ENCODE measurements at places on chromosomes 3 and 15.

DNA sequence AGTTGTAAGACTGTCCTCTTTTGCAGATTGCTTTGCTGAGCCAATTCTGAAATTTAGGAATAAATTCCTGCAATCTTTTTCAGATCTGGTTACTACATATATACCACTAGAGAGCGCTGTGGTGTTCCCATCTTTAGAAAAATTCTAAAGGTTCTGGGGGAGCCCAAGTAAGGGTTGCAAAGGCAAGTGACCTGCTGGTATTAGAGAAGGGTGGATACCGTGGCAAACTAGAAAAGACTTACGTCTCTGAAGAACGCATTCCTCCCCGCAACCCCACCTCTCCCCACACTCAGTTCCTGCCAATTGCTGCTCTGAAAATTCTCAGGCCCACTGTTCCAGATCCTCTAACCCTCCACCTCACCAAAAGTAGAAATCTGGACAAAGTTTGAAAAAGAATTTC lies 48.5 kb downstream of the EFHB start:
- no peak for DNase-seq

- DNase-seq, result no peak
These were observed 92.0 kb downstream of the PRICKLE2 start for GRCh38 chr3:64133272-64133671.

GRCh38 chr3:70856414-70857162 lies 544.1 kb upstream of the MDFIC2 start:
- no peak for DNase-seq

- DNase-seq, result no peak
These were observed 21.9 kb downstream of the GABRA5 start for GRCh38 chr15:26888761-26889160.

DNA sequence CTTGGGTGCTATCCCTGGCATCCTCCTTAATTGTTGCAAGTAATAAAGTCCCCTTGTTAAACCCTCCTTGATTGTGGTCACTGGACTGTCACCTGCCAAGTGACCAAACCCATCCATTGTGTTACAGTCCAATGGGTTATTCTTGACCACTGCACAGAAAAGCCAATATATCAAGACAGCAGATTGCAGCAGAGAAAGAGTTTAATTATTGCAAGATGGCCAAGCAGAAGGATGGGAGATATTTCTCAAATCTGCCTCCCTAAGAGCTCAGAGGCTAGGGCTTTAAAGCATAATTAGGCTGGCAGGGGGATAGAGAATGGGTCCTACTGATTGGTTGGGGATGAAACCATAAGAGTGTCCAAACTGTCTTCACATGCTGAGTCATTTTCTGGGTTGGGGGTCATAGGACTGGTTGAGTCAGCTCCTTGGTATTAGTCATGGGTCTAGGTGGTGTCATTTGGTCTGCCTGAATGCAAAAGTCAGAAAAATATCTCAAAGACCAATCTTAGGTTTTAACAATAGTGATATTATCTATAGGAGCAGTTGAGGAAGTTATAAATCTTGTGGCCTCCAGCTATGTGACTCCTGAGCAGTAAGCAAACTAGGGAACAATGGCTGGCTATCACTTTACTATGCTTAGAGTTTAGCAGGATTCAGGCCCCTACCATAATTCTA lies 19.1 kb upstream of the XYLB start:
- DNase-seq, result no peak

GRCh38 chr3:32373844-32374243 lies 17.8 kb upstream of the CMTM7 start:
- no peak for DNase-seq

DNA sequence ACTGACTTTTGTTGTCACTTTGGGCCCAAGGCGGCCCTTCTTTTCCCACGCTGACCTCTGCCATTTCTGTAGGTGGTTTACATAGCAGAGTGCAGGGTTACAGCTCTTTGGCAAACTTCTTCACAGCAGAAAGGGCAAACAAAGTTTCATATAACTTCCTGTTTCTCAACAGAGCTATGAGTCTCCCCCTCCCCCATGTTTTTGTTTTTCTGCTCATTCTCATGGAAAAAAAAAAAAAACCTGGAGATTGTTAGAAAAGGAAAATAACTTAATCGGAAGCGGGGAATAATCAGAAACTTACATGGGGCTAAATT lies 342.0 kb upstream of the NR2F2 start:
- DNase-seq, result no peak

- no peak for DNase-seq
These were observed 287.6 kb downstream of the SOX2 start for GRCh38 chr3:181999314-181999713.

DNA sequence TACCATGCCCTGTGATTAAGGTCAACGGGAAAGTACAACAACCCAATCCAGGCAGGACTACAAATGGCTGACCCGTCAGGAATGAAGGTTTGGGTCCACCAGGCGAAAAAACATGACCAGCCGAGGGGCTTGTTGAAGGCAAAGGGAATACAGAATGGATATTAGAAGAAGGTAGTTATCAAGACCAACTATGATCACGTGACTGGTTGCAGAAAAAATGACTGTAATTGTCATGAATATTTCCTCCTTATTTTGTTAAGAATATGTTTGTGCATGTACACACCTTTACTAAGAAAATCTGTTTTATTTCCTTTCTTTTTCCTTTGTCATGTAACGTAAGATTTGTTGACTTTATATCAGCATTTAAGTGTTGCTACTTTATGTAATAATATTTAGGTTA lies 22.9 kb upstream of the OSBPL11 start:
- DNase-seq, result no peak

DNA sequence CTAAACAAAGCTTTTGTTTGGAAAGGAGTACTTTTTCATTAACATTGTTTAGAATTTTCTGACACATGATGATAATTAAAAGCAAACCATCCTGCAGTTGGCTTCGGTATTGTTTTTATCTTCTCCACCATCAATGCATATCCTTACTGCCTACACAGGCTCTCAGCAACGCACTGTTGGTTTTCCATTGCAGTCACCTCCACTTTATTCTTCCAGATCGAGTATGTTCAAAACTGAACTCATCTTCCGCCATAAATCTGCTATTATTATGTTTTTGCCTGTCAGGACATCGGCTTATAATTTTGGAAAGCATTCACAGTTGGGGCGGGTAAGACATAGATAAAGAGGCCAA lies 589 bp upstream of the SENP5 start:
- no peak for DNase-seq

DNA sequence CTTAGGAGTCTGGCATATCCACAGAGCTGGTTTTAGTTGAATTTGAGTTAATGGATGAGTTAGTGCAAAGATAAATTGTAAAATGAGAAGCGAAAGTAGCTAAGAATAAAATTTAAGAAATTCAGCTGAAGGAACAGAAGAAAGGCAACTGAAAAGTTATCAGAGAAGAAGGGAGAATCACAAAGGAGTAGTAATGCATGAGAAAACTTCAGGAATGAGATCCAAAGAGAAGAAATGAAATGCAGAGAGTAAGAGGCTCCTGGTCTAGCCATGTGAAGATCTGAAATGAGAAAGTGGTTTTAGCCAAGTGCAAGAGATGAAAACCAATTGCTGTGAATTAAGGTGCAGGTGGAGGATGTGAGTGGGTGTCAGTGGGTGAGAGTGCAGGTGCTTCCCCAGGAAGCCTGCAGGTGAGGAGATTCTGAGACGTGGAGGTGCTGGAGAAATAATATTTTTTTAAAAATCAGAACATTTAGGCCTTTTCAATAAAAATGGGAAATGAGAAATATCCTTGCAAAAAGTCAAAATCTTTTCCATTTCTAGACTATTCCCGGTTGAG lies 18.5 kb downstream of the KBTBD8 start:
- DNase-seq, result no peak

DNA sequence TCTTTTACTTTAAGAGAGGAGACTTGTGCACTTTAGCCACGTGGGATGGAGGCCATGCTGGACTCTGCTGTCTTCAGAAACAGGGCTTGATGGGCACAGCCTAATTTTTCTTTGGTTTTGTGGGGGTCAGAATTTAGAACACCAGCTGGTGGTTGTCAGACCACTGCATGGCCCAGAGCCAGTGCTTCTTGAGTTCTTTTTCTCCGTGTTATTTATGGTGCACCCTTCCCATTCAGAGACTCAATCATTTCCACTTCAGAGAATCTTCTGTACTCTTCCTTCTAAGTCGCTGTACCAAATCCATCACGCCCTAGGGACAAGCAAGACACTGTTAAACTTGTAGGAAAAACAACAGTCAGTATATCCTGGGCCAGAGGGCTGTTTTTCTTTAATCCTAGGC lies 20.1 kb downstream of the PRR23A start:
- no peak for DNase-seq

- no peak for DNase-seq
These were observed 220.5 kb upstream of the LRRN1 start for GRCh38 chr3:3578718-3579117.

GRCh38 chr15:101121511-101122090 lies 130.2 kb downstream of the CHSY1 start:
- DNase-seq, result no peak

DNA sequence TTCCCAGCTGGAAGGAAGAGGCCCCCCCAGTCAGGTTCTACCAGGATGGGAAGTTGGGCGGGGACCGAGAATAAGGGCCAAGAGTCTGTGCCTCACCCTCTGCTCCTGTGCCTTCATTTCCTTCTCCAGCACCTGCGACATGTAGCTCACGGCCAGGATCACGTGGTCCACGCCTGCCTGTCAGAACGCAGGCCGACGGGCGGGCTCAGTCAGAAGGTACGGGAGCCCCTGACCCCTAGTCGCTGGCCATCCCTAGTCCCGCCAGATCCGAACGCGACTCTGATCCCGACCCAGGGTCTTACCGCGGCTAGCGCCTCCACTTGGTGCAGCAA lies 489 bp downstream of the GMPPB start:
- no peak for DNase-seq

DNA sequence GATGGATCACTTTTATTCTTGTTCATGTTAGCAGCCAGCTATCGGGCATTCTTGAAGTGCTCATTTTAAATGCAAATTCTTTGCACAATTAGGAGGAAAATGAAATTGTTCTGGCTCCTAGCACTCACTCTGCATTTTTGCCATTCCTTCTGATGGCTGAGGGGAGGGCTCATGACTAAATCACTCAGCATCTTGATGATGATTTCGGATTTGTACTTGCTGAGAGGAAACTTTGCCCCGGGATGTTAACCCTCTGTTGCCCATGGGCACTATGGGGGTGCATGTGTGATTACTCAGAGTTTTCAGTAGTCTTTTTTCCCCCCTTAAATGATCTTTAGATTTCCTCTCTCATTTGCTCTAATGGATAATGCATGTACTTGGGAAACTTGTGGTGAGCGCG lies 299.6 kb upstream of the C2CD4B start:
- no peak for DNase-seq

DNA sequence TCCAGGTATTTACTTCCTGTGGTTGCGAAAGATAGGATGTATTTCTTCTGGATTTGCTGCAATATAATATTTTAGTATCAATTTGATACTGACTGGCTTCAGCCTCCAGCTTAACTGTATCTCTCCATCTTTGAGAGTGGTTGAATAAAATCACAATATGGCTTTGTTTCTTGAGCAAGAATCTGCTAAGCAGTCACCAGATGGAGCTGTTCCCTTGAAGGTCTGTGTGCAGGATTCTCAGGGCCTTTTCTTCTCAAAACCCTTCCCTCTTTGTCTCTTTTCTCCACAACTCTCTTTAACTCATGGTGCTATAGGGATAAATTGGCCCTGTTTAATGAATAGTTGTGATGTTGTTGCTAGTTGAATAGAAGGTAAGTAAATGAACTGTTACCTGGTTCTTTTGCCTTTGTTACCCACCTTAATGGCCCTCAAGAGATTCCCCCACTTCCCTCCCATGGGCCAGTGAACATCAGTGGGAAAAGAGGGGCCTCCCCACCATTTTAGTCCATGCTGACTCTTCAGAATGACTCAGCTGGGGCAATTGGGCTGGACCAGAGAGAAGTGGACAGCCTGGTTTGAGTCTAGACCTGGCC lies 34.8 kb upstream of the RAB6B start:
- DNase-seq, result no peak

- DNase-seq, result no peak
These were observed 248.0 kb upstream of the CNTN3 start for GRCh38 chr3:74862476-74862875.

DNA sequence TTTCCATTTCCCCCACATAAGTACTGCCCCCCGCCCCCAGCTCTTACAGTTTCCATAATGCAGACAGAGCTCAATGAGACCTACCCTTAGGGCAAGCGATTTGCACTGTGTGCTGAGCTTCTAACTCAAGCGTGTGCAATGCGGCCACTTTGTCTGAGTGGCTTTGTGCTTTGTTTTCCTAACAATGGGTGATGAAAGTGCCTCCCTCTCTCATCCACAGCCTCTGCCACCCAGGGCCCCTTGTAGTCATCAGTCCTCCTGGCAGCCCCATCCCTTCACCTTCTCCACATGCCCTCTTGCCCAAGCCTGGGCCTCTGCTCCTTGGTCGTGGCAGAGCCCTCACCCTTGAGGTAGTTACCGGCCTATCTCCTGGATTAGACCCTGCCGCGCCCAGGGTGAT lies 17.2 kb downstream of the DAPK2 start:
- no peak for DNase-seq

DNA sequence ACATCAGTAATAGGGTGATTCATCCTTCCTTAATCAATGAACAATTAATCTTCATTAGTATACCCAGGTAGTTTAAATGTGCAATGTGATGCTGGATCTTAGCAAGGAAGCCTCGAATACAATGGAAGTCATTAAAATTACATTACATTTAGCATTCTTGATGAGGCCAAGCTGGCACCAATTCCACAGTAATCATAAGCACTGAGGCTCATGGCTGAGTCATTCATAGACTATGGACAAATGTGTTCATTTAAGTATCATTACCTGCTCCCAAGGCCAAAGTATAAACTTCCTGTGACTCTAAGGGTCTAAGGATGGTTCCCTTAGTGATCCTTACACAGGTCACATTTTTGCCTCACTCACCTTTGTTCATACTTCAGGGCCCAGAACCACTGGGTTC lies 266.4 kb upstream of the CDIN1 start:
- DNase-seq, result no peak

DNA sequence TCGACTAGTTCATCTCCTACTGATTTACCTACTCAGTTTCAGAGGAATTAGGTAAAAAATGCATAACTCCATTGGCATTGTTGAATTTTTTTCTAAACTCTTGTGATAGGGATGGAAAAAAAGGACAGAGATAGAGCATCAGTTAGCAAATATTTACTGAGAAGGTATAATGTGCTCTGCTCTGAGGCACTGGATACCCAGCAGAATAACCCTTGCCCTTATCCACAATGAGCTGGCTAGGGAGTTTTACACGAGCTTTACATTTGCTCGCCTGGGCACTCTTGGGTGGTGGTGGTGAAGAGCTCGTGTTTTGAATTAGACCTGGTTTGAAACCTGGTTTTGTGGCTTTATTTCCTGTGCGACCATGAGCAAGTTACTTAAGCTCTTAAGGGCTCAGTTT lies 149.6 kb downstream of the RORA start:
- no peak for DNase-seq
